ENCODE measurements at places on chromosomes 2 and 18.

- DNase-seq: no peak
Observed at GRCh38 chr18:48260237-48260636, 148.9 kb downstream of the ZBTB7C start.

DNA sequence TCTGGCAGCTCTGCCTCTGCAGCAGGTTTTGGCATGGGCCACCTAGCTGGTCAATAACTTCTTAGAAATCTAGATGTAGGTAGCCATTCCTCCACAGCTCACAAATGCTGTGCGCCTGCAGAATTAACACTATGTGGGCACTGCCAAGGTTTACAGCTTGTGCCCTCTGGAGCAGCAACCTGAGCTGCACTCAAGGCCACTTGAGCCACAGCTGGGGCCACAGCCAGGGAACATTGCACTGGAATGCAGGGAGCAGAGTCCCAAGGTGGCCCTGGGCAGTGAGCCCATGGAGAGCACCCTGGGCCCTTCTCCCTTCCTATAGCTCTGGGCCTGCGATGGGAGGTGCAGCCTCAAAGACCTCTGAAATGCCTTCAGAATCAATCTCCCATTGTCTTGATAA is 365.3 kb downstream of the SATB2 start:
- no peak for DNase-seq

DNA sequence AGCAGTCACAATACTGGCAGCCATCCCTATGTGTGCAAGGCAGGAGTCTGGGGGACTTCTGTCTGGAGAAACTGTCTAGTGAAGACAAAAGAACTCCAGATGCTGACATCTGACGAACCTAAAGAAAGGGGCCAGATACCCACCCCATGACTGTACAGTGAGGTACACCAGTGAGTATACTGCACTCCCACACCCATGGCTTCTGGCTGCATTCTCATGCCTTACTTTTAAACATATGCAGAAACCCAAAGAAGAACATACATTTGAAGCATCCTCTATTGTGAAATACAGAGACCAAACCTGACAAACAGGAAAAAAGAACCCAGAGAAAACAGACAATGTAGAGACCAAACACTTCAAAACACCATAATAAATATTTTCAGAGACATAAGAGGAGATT is 102.2 kb downstream of the ACTR3 start:
- DNase-seq: no peak

GRCh38 chr2:188720811-188721605 is 253.2 kb upstream of the COL3A1 start:
- no peak for DNase-seq

DNA sequence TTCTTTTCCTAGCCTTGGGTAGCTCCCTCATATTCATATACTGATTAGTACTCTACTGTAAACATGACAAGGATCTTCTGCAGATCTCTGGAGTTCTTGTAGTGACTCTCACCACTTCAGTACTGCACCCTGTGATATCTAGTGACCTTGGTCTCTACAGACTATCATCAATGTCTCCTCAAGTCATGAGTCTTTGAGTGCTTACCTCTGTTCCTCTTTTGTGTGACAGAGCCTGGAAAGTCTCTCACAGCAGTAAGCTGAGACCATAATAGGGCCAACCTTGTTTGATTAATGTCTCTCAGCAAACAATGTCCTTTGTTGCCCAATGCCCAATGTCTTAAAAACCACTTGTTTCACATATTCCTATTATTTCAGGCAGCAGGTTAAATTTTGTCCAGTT is 34.2 kb upstream of the BAZ2B start:
- no peak for DNase-seq

GRCh38 chr2:43541165-43541564 is 54.7 kb downstream of the THADA start:
- no peak for DNase-seq

DNA sequence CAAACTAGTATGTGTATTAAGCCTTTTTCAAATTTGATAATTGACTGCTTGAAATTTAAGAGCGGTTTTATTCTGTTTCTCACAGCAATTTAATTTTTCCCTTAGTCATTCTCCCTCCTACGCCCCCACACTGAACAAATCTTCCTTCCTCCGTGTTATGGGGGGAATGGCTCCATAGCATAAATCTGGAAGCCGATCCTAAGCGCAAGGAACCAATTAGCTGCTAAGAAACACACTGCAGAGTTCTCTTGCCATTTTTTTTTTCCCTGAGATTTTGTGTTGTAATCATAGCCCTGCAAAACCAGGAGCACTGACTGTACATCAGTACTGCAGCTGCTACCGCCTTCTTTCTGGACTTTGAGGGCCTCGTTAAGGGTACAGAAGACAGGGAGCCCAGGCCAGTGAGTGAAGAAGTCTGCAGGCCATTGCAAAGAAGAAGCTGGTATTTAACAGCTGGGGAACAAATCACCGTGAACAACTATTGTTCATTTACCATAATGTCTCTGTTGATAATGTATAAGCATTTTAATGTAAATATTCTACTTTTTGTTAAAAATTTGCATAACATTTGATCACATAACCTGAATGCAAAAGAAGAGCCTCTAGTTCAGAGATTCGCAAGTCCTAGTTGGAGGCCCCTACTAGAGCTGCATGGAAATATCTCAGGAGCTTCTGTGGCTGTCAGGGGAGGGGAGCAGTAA is 264.0 kb downstream of the LRATD1 start:
- DNase-seq: no peak

DNA sequence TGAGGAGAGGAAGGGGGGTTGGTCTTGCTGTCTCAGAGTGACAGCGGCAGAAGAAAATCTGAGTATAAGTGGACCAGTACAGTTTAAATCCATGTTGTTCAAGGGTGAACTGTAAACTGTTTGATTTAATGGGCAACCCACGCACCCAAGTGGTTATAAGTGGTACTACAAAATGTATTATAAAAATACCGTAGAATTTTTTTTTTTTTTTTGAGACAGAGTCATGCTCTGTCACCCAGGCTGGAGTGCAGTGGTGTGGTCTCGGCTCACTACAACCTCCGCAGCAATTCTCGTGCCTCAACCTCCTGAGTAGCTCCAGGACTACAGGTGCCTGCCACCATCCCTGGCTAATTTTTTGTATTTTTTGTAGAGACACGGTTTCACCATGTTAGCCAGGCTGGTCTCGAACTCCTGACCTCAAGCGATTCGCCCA is 2.1 kb upstream of the CHCHD5 start:
- DNase-seq: no peak
